ENCODE measurements at places on chromosomes 12 and 14.

GRCh38 chr12:1908758-1909157 is 9.7 kb downstream of the CACNA2D4 start:
- no peak for DNase-seq

- no peak for DNase-seq
Observed at GRCh38 chr14:93969082-93969828, 7.1 kb downstream of the ASB2 start.

GRCh38 chr12:130993759-130994670 is 40.3 kb downstream of the ADGRD1 start:
- DNase-seq: no peak

GRCh38 chr14:30799933-30800332 is 74.4 kb upstream of the COCH start:
- DNase-seq: no peak

DNA sequence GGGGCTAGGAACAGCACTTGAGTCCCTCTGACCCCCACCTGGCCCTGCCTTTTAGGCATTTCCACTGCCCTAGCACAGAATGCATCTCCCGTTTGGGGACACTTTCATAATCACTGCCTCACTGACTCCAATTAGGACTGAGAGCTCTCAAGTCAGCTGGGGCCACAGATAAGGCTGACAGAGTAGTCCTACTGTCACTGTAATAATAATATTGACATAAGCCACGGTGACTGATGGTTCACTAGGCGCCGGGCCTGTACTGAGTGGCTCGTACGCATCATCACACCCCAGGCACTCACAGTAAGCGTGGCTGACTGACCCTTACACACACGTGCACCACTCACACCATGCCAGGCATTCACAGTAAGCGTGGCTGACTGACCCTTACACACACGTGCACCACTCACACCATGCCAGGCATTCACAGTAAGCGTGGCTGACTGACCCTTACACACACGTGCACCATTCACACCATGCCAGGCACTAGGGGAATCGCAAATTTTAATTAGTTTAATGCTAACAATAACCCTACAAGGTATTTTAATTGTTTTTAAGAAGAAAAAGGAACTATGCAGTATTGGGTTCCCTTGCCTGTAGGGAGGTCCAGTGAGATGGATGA is 87.7 kb downstream of the CHGA start:
- DNase-seq: no peak

DNA sequence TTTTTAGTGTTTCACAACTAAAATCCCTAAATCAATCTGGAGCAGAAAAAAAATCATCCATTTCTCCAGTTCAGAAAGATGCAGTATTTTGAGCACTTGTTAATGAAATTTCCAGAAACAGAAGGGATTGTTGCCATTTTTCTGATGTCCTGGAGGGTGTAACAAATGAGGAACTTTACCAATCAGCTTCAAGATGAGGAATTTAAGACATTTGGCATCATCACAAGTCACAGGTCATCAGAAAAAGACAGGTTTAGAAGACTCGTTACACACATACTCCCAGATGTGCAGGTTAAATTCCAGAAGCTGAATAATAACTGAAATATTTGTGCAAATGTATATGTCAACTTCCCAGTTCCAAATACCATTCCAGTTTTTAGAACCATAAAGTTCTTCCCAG is 482 bp upstream of the PSMC1 start:
- no peak for DNase-seq

DNA sequence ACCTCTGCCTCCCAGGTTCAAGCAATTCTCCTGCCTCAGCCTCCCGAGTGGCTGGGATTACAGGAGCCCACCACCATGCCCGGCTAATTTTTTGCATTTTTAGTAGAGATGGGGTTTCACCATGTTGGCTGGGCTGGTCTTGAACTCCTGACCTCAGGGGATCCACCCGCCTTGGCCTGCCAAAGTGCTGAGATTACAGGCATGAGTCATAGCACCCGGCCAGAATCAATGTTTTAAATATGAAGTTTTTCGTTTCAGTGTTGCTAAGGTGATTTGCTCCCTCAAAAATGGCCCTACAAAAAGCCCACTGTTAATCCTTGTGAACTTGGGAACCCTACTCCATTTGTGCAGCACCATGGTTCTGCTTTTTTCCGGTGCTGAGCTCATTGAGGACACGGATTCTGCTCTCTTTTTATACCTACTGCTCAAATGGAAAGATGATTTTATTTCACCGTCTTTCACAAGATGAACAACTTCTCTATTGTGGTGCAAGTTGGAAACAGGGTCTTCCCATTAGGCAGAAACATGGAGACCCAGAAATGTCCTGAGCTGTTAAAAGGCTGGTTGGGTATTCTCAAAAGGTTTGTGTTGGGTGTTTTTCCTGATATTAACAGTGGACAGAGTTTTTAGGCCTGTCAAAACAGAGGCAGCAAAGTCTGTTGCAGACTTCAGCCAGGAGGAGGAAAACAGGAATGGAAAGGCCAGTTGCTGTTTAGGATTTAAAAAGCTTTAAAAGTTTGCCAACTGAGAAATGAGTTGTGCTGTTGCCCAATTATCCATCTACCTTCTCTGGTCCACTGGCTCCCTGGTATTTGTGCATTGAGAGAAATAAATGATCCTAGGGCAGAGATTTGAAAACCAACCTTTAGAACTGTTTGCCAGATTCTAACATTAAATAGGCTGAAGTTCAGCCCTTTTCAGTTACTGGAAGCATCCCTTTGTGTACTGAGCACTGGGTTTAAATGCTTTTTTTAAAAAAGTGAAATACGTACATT is 85.8 kb downstream of the ATP23 start:
- no peak for DNase-seq

GRCh38 chr12:25771041-25771440 is 187.4 kb upstream of the RASSF8 start:
- DNase-seq: no peak

DNA sequence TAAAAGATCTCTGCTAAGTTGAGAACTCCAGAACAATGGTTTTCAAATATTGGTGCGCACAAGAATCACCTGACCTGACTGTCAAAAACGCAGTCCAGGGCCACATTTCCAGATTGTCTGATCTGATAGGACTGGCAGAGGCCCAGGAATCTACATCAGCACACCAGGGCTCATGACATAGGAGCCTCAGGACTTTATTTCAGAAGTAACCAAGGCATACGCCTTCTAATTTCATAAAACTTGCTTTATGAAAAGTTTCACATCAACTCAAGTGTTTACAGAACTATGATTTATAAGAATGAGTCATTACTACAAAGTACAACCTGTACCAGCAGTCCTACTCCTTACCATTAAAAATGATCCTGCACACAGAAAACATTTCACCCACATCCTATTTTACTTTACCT is 47.7 kb upstream of the PTPRO start:
- DNase-seq: no peak

GRCh38 chr14:101564444-101564776 is 3.1 kb downstream of the DIO3 start:
- DNase-seq: no peak

GRCh38 chr14:81051547-81051946 is 96.1 kb downstream of the TSHR start:
- DNase-seq: no peak

- no peak for DNase-seq
Observed at GRCh38 chr14:79896009-79896408, 315.3 kb downstream of the DIO2 start.

DNA sequence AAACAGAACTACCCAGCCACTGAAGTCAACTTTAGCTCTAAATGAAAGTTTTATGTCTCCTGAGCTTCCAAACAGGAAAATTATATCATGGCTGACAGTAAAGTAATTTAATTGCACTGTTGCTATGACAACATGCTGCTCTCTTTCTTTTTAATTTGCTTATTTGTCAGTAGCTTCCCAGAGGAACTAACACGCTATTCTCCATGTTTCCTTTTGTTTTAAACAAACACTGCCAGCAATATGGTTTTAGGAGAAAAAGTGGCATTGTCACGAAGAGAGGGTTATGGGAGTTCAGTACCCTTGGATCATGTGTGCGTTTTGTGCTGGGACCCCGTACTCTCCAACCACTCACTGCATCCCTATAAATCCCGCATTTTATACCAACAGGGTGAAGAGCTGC is 1.9 kb downstream of the FOXN3 start:
- DNase-seq: no peak

All from naive thymus-derived CD8-positive, alpha-beta T cell (primary cell).